ENCODE measurements at places on chromosomes 6 and 20.

GRCh38 chr6:107546691-107547450 is 57.0 kb downstream of the SOBP start:
- DNase-seq: no peak

GRCh38 chr6:56890066-56890465 is 64.8 kb upstream of the BEND6 start:
- no peak for DNase-seq

GRCh38 chr20:52747845-52748284 is 224.3 kb upstream of the TSHZ2 start:
- no peak for DNase-seq

DNA sequence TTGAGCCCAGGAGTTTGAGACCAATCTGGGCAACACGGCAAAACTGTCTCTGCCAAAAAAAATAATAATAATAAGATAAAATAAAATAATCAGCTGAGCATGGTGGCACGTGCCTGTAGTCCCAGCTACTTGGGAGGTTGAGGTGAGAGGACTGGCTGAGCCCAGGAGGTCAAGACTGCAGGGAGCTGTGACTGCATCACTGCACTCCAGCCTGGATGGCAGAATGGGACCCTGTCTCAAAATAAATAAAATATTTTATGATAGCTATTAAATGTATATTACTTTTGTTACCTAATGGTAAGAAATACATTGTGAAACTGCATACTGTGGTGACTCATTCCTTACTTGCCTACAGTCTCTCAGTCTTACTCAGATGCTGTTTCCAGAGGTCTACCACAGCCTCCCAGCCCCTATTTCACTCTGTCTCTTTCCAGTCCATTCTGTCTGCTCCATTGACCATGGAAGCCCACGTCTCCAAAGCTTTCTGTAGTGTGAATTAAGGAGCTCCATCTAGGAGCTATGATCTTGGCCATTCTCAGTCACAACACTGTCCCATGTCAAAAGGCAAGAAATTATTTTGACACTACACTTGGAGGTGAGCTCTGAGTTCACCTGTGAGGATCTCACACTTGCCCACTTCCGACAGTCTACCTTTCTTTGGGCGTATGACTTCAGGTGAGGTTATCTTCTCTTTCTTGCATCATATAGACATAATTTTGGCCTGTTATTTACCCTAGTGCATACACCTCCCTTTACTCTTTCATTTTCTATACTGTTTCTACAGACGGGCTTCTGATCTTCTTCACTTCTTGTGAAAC is 22.4 kb upstream of the SNX9 start:
- no peak for DNase-seq

DNA sequence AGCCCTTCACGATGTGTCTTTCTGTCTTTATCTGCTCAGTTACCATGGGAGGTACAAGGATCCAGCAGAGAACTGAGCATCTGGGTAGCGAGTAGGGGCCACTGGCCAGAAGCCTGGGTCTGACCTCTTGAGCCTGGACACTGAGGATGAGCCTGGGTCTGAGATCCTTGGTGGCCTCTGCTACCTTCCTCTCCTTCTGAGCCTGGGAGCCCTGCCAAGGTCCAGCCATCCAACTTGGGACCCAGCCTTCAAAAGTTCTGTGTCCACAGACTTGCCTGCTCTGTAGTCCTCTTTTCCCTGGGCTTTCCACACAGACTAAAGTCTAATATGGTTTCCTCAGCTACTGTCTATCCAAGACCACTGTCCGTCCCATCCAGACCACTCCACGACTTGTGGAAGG is 60.2 kb upstream of the NAA20 start:
- no peak for DNase-seq

GRCh38 chr6:11412011-11412424 is 125.5 kb upstream of the TMEM170B start:
- DNase-seq: no peak

DNA sequence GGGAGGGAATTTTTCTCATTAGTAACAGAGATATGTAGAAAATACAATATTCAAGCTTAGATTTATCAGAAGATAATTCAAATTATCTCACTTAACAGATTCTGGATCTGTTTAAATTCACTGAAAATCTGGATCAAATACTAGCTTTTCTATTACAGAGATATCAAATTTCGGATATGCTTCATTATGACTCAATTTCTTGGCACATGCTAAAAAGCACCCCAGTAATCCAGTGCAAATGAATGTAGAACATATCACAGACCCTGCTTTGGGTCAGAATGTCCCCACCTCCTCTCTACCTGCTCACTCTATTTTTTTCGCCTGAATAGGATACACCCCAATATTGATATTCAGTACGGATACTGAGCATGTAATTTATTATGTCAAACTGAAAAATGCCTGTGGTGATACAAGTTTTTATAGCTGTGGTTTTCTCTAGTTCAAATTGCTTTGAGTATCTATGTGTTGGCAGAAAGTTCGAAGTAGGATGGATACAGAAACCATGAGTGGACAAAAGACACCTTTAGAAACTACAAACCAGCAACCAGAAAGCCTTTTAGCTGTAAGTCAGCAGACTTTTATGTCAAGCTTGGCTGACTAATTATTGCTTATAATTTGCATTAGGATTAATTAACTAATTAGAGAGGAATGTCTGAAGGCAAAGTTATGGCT is 290.0 kb downstream of the TFAP2B start:
- DNase-seq: no peak

- DNase-seq: no peak
These were observed 17.9 kb upstream of the CCDC170 start for GRCh38 chr6:151475653-151476523.

- no peak for DNase-seq
These were observed 166.2 kb downstream of the FRK start for GRCh38 chr6:115894426-115894992.

DNA sequence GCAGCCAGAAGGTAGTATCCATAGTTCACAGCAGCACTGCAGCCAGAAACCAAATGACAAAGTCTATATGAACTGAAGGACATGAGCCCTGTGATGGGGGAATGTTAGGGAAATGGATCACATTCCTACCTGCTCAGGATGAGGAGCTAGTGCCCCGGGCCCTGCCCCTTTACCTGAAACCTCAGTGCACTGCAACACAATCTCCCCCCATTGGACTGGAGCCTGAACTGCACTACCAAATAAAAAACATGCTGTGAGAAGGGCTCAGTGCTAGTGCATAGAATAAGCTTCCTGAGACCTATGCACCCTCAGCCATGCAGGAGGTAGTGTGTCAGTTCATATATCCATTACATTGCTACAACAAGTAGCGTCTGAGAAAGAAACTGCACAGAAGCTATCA is 477.8 kb downstream of the HACE1 start:
- no peak for DNase-seq

DNA sequence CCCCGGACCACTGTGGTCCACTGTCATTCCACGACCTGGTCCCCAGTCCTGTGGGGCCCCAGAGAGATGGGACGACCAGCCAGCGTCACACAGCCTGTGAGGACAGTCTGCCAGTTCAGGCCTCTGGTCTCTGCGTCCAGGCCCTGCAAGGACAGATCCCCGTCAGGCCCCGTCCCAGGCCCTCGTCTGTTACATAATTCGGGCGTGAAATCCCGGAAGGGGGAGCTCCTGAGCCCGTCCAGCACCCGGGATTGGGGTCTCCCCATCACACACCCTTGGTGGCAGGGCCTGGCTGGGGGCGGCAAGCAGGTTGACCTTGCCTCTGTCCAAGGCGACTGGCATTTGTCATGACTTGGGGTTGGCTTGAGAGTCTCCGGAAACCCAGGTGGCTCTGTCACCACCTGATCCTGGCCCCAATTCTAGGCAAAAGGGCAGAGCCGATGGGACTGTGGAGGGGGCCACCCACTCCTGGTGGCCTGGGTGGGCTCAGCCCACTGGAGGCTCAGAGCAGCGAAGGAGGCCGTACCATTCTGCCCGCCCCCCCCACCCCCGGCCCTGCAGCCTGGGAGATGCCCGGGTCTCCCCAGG is 73.8 kb upstream of the GATA5 start:
- DNase-seq: no peak

- DNase-seq: no peak
These were observed 19.6 kb upstream of the ABT1 start for GRCh38 chr6:26576929-26577719.

- no peak for DNase-seq
These were observed 23.8 kb downstream of the GABRR2 start for GRCh38 chr6:89291256-89291819.

GRCh38 chr6:19231878-19232561 is 605.1 kb upstream of the ID4 start:
- no peak for DNase-seq

GRCh38 chr20:57647933-57648785 is 27.9 kb upstream of the ZBP1 start:
- DNase-seq: no peak

GRCh38 chr6:110617057-110617456 is 140.6 kb upstream of the SLC22A16 start:
- no peak for DNase-seq

GRCh38 chr20:33650753-33651561 is 11.2 kb upstream of the C20orf144 start:
- DNase-seq: no peak

- DNase-seq: no peak
These were observed 13.5 kb upstream of the MDFI start for GRCh38 chr6:41624621-41625380.

- DNase-seq: no peak
These were observed 43.5 kb downstream of the KIF6 start for GRCh38 chr6:39681674-39682121.

DNA sequence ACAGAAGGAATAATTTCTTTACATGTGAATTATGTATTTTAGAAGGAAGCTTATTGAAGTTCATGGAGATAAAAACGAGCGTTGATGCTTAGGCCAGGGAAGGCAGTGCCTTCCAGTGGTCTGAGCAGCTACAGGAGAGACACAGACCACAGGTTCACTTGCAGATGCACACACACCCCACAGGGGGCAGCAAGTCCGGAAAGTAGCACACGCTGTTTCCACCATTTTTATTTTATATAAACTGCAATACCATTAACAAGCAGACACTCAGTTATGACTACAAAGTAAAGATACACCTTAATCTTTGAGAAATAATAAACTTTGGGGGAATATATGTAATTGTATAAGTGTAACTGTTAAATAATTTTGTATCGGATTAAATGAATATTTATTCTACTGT is 13.5 kb upstream of the DACT2 start:
- DNase-seq: no peak

GRCh38 chr6:119896806-119897205 is 547.2 kb upstream of the MAN1A1 start:
- no peak for DNase-seq

GRCh38 chr6:91697010-91697695 is 1110.3 kb upstream of the MAP3K7 start:
- no peak for DNase-seq

GRCh38 chr6:12590901-12591300 is 125.7 kb upstream of the PHACTR1 start:
- no peak for DNase-seq

Data from ureter (tissue), 1 donor.